EH (cell line): ENCODE measurements at places on chromosomes 6 and 20.
A peak's percentile ranks its signal among the peaks of the same experiment; 100 is the strongest.

DNA sequence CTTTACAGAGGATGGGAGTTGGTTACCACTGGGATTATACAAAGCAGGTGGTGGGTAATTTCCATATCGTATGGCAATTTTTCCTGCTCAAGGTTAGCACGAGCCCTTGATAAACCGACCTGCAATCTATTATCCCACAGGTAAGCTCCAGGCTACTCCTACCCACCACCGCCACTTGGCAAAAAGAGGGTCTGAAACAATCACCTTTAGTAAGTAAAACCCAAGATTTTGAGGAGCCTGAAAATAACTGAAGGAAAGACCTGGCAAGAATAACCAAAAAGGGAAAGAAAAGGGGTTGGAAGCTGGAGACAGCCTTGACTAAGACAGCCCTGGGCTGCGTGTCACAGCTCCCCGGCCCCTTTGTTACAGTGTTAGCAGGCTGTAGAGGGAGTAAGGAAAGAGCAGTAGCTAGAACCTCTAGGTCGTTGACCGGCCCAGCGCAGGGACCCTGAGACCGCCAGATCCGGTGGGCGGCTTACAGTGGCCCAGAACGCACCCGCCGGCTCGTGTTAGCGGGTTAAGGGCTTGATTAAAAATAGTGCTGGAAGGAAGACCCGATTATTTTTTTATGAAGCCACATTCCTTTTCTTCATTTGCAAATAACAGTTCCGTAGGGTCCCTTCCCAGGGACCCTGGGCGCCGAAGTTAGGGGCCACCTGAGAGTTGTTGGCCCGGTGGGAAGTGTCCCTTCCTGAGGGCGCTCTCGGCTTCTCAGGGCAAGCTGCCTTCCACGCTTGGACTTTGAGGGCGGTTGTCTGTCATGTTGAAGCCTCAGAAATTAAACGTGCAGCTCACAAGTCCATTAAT, 30.5 kb downstream of the TFAP2B start:
- no peak for DNase-seq

- DNase-seq, result no peak
Observed at GRCh38 chr20:51027035-51027795, 4.3 kb upstream of the KCNG1 start.

- peak; percentile 95 for DNase-seq
Observed at GRCh38 chr6:158031381-158032353, 50.0 kb downstream of the SYNJ2 start.

DNA sequence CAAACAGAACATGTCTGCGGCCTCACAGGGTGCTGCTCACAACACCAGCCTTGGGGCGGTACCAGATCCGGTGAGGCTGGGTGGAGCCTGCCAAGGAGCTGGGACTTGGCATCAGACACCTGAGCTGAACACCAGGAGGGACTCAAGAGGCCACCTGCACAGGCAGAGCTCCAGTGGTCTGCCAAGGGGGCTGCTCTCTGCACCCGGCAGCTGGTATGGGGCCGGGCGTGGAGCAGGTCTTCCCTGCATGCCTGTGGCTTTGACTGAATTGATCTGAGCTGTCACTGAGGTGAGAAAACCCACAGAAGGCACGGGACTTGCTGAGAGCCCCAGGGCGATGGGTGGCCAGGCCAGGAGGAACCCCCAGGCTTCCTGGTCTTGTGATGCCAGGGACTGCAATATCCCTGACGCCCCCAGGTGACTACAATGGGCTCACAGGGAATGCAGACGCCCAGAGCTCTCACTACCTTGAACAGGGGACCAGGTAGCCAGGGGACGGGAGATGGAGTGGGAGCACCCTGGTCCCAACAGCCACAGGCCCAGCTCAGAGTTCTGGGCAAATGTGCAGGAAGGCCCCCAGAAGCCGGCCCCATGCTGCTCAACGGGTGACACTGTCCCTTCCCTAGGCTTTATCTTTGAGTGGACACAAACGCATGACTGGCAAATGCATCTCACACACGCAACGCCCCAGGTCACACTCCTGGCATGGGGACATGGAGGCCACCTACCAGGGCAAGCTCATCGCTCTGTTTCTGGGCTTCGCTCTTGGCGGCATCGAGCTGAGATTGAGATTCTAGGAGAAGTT, 48.2 kb downstream of the DSTN start:
- DNase-seq, result no peak

- DNase-seq, result no peak
Observed at GRCh38 chr6:143135325-143135724, 74.6 kb downstream of the AIG1 start.

DNA sequence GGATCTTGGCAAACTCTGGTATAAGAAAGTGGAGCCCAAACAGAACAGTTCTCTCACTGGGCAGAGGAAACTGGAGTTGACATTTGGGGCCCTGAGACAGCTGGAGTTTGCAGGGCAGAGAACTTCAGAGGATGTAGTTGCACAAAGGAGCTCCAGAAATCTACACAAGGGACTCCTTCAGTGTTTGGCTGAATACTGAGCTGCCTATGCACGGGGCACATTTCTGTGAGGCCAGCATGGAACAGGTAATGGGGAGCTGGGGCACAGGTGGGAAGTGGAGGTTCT, 169.3 kb downstream of the ANKRD60 start:
- DNase-seq, result no peak

GRCh38 chr6:50862176-50862575, 43.5 kb downstream of the TFAP2B start:
- DNase-seq, result no peak

- no peak for DNase-seq
Observed at GRCh38 chr20:13898012-13898612, 92.3 kb downstream of the SEL1L2 start.

- peak; percentile 98 for DNase-seq
Observed at GRCh38 chr6:13355043-13355945, 27.0 kb upstream of the TBC1D7 start.

DNA sequence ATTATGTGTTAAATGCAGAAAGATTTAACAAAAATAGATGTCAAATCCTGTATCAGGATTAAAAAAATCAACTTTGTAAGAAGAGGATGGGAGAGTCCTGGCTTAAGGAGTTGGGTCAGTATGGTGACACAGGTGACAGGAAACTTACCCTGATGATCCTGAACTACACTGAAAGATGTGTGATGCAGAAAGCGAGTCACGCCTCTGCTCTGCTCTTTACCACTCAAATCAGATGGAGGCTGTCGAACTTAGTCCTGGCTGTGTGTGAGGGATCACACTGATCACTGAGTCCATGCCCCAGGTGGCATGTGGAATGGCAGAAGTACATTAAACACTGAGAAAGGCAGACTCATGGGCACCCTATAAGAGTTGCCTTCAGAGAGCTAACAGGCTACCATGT, 92.9 kb downstream of the GJA10 start:
- DNase-seq, result no peak

DNA sequence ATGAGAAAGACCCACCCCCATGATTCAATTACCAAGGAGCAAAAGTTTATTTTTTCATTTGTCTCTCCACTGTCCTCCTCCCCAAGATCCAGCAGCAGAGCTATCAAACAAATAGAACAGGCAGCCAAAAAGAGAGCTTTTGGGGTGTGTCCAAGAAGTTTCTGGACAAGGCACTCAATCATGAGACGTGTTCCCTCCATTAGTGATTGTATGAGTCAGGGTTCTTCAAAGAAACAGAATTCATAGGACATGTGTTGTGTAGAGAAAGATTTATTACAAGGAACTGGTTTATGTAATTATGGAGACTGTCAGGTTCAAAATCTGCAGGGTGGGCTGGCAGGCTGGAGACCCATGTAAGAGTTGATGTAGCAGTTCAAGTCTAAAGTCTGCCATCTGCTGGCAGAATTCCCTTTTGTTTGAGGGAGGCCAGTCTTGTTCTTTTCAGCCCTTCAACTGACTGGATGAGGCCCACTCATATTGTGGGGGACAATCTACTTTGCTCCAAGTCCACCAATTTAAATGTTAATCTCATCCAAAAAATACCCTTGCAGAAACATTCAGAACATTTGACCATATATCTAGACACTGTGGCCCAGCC, 248.1 kb upstream of the OPRM1 start:
- no peak for DNase-seq
